ENCODE measurements at places on chromosomes 6 and 20.

GRCh38 chr6:16901782-16902181 is 140.5 kb upstream of the ATXN1 start:
- peak; percentile 79 for DNase-seq

DNA sequence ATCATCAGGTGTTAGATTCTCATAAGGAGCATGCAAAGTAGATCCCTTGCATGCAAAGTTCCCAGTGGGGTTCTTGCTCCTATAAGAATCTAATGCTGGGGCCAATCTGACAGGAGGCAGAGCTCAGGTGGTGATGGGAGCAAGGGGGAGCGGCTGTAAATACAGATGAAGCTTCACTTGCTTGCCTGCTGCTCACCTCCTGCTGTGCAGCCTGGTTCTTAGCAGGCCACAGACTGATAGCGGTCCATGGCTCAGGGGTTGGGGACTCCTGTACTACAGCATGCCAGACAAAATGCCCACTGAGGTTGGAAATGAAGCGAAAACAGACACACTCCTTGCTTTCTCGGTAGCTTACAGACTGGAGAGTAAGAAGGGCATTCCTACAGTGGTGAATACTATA is 386.8 kb downstream of the PLCB1 start:
- DNase-seq: no peak

GRCh38 chr6:12249541-12250382 is 40.4 kb upstream of the EDN1 start:
- DNase-seq: no peak

- peak; percentile 93 for DNase-seq
Observed at GRCh38 chr6:85464260-85464644, 14.4 kb downstream of the NT5E start.

GRCh38 chr6:56581296-56581925 is 61.3 kb downstream of the DST start:
- DNase-seq: peak; percentile 11

GRCh38 chr20:3681931-3682781 is at the start of gene ADAM33:
Gene ADAM33 (minus strand): TSS chr20:3682010. CDS start chr20:3682004, 6 bp downstream.
- peak; percentile 62 for DNase-seq

- no peak for DNase-seq
Observed at GRCh38 chr20:45017281-45017680, 51.0 kb downstream of the STK4 start.

DNA sequence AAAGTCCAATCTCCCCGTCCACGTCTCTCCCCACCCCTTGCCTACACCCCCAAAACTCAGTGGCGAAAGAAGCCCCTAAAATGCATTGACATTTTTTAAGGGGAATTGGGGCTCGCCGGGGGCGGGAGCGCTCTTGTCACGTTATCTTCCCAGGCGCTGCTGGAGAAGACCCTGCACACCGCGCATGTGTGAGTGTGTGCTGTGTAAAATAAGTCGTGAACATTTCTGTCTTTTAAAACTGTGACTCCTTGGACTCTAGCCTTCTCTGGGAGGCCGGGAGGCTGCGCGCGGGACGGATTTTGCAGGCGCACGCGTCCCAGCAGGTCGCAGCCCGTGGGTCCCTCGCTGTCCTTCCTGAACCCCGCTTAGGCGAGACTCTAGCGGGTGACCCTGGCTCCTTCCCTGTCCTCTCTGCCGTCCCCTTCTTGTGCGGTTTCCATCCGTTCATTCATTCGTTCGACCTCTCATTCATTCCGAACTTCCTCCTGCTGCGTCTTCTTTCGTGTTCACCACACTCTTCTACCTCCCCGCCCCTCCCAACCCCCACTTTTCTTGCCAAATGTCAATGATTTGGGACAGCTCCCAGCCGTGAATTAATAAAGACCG is 2.2 kb downstream of the NRN1 start:
- no peak for DNase-seq
